ENCODE measurements at places on chromosomes 6 and 20.

DNA sequence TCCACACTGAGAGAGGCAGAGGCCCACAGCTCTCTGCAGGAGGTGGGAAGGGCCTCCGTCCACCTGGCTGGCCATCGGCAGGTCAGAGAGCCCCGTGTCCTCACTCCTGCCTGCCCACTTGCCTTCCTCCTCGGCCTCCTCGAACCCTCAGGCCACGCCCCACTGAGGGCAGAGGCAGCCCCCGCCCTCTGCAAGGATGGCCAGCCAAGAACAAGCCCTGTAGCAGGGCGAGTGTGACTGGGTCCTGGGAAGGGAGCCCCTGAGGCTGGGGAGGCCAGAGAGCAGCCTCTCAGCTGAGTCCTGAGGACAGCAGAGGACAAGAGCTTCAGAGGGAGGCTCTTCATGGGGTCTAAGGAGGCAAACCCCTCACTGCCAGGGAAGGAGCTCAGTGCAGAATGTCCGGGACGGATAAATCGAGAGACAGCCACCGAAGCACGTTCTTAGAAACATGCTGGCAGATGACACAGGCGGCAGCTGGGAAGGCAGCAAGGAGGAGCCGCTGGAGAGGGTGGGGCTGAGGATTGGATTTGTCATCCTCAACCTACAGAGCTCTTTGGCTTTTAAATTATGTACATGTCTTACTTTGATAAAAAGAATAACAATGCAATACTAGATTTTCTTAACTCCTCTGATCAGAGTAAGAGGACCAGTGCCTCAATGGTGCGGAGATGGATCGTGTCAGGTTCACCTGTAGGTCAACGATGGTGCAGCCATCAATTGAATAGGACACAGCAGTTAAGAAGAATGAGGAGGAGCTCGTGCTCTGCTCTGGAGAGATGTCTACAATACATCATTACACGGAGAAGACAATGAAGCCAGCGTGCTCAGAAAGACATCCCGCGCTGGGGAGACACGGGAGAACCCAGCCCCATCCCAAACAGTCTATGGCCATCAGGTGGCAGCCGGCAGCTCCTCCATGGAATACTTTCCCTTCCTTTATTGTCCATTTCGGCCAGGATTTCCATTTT is 53.0 kb downstream of the GNAS-AS1 start:
- no peak for DNase-seq

- no peak for DNase-seq
Observed at GRCh38 chr6:157535340-157536222, 154.6 kb downstream of the ZDHHC14 start.

DNA sequence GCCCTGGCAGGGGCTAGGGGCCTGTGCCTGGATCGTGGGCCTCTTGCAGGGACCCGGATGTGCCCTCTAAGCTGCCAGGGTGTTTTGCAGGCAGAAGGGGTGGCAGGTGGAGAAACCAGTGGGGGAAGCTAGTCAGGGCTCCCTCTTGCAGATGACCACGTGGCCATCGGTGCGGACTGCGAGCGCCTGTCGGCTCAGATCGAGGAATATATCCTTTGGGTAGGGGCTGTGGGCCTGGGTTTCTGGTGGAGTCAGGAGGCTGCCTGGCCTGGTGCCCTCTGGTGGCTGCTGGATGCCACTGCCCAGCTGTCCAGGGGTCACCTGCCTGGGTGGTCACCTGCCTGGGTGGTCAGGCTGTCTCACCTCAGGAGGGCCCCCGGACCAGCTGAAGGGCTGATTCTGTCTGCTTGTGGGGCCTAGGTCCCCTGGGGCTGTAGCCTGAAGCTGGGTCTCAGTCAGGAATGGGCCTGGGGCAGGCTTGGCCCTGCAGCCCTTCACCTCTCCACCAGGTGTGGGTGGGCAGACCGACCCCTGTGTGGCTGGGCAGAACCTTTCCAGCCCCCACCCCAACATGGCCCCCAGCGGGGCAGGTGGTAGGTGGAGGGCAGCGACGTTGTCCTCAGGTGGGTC is 6.7 kb downstream of the TCEA2 start:
- peak; percentile 37 for DNase-seq

GRCh38 chr20:48463096-48463720 is 364.6 kb downstream of the PREX1 start:
- no peak for DNase-seq

DNA sequence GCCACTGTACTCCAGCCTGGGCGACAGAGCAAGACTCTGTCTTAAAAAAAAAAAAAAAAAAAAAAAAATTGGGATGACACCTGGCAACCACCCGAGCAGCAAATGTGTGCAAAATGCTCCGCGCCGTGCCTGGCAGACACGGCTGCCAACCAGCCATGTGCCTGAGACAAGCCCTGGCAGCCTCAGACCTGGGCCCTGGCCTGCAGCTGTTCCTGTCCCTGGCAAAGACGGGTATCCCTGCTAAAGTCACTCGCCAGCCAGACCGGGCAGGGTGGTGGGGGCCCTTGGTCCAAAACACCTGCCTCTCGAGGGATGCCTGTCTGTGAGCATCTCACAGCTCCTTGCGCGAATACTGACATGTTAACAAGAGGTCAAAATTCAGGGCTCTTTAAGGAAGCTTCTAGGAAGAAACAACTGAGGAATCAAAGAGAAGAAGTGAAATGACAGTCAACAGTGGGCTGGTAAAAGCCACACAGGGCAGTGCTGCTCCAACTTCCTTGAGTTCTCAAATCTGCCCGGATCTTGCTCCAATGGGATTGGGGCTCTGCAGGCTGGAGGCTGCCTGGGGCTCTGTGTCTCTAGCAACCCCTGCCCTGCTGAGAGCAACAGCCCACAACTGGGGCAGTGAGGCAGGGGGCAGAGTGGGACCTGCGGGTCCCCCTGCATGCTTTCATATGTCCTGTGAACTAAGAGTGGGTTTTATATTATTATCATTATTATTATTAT is 53.4 kb downstream of the SYTL3 start:
- DNase-seq = no peak

DNA sequence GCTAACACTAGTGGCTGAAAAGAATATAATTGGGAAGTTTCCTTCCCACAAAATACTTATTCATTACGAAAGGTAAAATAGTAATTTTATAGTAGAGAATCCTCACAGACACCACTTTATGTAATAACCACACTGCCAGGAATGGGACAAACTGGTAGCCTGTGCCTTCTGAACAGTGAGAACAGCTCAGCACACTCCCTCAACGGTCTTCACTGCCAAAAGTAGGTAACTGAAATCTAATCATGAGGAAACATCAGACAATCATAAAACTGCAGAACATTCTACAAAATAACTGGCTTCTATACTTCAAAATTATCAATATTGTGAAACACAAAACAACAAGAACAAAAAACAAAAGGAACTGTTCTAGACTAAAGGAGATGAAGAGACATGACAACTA is 44.1 kb downstream of the NUP153 start:
- DNase-seq = no peak

GRCh38 chr6:21999741-22000140 is 297.1 kb downstream of the PRL start:
- no peak for DNase-seq

DNA sequence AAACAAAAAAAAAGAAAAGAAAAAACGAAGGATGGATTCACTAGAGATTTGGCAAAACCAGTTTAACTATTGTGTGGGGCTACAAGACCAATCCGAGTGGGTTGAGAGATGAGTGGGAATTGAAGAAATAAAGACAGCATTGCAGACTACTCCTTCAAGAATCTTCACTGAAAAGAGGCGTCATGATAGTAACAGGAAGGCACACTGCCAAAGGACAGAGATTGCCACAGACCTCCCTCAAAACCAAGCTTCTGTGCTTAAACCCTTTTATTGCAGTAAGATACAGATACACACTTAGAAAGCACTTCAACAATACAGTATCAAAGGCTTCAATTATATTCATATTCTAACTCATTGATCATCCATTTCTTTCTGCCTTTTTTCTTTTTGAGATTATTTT is 103.9 kb downstream of the IPCEF1 start:
- DNase-seq = no peak

DNA sequence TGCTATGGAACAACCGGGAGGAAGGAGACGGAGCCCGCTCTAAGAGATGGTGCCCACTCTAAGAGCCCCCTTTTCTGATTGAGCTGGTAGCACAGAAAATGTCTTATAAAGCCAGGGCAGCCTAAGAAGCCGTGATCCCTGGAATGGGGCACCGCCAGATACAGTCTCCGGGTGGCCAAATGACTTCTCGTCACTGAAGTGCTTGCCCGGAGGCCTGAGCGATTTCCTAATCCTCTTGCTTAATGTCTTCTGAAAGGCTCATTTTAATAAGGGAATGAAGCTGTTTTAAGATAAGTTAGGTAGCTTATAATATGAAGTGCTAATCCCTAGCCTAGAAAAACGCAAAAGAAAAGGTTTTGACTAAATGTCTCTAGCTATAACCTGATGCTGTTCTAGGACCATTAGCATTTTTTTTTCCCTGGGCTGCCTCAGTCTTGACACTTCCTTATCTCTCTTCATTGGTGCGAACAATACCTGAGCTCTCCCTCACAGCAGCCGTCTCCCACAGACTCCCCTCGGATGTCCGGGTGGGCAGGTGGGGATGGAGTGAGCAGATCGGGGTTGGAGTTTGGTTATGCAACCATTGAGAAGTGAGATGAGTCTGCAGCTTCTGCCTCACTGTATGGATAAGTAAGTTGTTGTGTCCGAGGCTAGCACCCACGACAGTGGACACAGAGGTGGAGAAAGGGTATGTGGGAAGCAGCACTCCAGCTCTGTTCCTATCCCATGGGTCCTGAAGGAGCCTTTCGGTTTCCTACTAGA is 559.4 kb upstream of the AGPAT4 start:
- DNase-seq = no peak

- peak; percentile 88 for DNase-seq
Observed at GRCh38 chr6:112163295-112164257, 76.2 kb downstream of the FAM229B start.

- no peak for DNase-seq
Observed at GRCh38 chr6:157716251-157716995, 106.6 kb upstream of the SNX9 start.

DNA sequence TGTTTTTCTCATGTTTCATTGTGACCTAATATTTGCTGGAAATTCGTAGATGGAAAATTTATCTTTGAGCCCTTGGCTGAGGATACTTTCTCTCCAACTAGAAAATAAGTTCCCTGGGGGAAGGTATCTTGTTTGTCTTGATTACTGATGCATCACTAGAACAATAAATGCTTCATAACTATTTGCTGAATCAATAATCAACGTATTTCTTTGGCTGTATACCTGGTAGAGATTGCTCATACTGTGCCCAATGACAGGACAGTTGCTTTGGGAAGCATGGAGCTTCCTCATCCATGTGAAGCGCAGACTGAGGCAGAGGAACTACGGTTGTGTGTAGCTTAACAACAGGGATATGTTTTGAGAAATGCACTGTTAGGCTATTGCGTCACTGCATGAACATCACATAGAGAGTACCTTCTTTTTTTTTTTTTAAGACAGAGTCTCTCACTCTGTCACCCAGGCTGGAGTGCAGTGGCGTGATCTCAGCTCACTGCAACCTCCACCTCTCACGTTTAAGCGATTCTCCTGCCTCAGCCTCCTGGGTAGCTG is 34.2 kb upstream of the RPN2 start:
- no peak for DNase-seq

DNA sequence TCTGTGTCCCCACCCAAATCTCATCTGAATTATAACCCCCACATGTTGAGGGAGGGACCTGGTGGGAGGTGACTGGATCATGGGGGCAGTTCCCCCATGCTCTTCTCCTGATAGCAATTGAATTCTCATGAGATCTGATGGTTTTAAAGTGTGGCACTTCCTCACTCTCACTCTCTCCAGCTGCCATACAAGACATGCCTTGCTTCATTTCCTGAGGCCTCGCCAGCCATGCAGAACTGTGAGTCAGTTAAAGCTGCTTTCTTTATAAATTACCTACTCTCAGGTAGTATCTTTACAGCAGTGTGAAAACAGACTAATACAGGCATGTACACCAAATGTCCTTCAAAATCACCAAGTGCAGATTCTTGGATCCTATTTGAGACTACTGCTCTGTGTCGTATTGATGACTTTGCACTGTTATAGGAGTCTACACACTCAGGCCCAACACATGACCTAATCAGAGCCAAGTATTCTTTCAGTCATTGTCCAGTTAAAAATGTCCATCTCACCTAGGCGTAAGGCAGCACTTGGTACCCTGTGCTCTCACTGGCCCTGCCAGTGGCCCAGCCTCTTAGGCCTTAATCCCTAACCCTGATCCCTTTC is 52.8 kb upstream of the UST start:
- no peak for DNase-seq

- DNase-seq = peak; percentile 52
Observed at GRCh38 chr6:28597217-28597835, 71.6 kb downstream of the GPX5 start.

Data from testis (tissue), 5 donors.